ENCODE measurements at places on chromosomes 3 and 15.

- no peaks in the 10 kb centered on the region for H3K36me3 ChIP-seq
- no peaks in the 10 kb centered on the region for H3K27me3 ChIP-seq
- H3K4me1 ChIP-seq = no peaks in the 10 kb centered on the region
- no peak overlapping the region for H3K4me3 ChIP-seq
These were observed 64.9 kb upstream of the RAD18 start for GRCh38 chr3:9028134-9028533.

DNA sequence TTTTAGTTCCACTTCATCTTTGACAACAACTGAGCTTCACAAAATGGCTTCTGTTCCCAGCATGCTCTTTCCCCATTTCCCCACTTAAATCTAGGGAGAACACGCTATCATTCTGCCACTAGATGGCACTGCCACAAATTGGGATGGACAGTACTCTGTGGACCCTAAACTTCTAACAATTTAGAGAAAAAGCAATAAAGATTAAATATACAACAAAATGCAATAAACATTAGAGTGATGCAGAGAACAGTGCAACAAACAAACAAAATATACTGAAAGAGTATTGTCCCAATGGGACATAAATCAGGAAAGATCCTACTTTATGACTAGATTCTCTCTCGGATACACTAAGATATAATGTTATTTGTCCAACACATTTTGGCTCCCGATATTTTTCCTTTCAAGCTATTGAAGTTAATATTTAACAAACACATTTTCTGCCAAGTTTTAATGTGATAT lies 169.7 kb upstream of the TMCO5A start:
- H3K27ac ChIP-seq = no peak overlapping the region
- H3K4me1 ChIP-seq = peaks cover 5% of the 10 kb centered on the region
- no peak overlapping the region for H3K4me3 ChIP-seq
- H3K27me3 ChIP-seq = peaks cover 2% of the 10 kb centered on the region
- DNase-seq = peak; percentile 48

DNA sequence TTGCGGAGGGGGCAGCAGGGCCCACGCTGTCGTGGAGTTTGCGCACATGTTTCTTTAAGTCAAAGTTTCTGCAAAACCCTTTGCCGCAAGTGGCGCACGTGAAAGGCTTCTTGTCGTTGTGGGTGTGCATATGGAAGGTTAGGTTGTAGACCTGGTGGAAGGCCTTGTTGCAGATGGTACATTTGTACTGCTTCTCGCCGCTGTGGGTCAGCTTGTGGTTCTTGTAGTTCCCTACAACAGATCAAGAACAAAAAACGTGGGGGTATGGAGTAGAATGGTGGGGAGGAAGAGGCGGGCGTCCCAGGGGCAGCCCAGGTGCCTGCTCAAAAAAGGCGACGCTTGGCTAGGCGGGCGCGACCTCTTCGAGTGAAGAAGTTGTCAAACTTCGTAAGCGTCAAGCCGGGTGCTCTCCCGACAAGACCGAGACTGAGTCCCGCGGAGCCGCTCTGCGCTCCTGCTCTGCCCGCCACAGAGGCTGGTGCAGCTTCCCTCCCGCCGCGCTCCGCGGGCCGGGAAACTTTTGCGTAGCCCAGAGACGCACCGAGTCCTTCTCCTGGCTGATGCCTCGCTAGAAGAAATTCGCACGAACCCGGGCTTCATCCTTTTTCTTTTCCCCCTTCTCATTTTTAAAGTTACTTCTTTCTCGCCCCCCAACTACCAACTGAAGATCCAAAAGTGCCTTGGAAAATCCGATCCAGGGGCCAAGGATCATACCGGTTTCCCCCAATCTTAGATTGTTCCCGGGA lies 3.1 kb downstream of the FEZF2 start:
- H3K36me3 ChIP-seq = no peaks in the 10 kb centered on the region
- H3K4me3 ChIP-seq = no peak overlapping the region
- peaks cover 78% of the 10 kb centered on the region for H3K27me3 ChIP-seq
- peak; percentile 15 for DNase-seq
- no peak overlapping the region for H3K27ac ChIP-seq
- peaks cover 7% of the 10 kb centered on the region for H3K4me1 ChIP-seq

GRCh38 chr3:23254282-23254681 lies 51.2 kb downstream of the UBE2E2 start:
- no peak overlapping the region for H3K27ac ChIP-seq
- no peaks in the 10 kb centered on the region for H3K27me3 ChIP-seq
- no peak overlapping the region for H3K4me3 ChIP-seq
- no peak for DNase-seq
- no peaks in the 10 kb centered on the region for H3K36me3 ChIP-seq
- H3K4me1 ChIP-seq = peaks cover 29% of the 10 kb centered on the region

- no peak overlapping the region for H3K4me3 ChIP-seq
- no peaks in the 10 kb centered on the region for H3K27me3 ChIP-seq
- H3K4me1 ChIP-seq = peaks cover 21% of the 10 kb centered on the region
- no peak for DNase-seq
These were observed 32.4 kb upstream of the SNX4 start for GRCh38 chr3:125552401-125552800.

GRCh38 chr3:22734756-22735155 lies 468.4 kb upstream of the UBE2E2 start:
- H3K27ac ChIP-seq = no peak overlapping the region
- DNase-seq = no peak
